ENCODE measurements at places on chromosomes 5 and 9.

DNA sequence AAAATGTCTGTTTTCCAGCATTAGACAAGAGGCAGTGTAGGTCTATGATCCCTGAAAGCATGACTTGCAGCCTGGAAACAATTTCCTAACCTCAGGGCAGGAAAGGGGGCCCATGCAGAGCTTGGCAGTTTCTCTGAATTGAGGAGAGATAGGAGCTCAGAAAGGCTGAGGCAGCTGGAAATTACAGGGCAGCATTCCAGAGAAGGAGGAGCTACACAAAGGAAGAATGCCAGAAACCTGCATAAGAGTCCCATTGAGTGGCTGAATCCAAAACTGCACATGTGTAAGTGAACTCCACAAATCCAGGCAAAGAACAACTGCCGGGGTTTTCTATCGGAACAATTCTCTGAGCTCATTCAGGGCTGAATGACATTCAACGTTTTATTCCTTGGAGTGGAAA lies 346.8 kb downstream of the PIK3R1 start:
- no peak for DNase-seq

DNA sequence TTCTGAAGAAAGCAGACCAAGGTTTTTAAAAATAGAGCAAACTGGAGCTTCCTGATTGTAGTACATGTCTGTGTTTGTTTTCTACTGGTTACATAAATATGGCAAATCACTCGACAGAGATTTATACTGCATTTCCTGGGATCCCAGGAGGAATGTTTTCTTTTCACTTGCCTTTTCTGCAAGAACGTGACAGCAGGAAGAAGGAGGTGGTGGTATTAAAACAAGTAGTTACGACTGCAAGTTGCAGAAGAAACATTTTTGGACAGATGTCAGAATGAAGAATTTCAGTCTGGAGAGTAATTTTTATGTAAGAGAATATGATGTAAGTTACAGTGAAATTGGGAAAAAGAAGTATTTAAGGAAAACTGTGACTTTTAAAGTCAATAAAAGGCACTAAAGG lies 253.7 kb upstream of the NFIL3 start:
- DNase-seq = no peak

DNA sequence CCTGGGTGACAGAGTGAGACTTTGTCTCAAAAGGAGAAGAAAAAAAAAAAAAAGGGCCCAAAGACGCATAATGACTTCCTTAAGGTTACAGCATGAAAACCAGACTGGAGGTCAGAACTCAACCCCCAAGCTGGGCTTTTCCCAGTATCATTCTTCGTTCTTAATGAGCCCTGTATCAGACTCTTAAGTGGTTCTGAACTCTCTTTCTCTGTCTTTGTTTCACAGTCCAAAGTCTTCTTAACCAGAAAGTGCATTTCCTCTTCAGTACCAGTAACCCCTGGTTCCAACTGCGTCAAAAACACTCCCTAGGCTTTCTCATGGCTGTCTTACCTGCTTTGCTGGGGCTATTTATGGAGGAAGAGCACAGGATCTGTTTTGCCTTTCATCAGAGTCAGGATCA lies 38.4 kb upstream of the SHB start:
- no peak for DNase-seq

GRCh38 chr5:53766673-53767072 lies 206.2 kb downstream of the NDUFS4 start:
- no peak for DNase-seq

DNA sequence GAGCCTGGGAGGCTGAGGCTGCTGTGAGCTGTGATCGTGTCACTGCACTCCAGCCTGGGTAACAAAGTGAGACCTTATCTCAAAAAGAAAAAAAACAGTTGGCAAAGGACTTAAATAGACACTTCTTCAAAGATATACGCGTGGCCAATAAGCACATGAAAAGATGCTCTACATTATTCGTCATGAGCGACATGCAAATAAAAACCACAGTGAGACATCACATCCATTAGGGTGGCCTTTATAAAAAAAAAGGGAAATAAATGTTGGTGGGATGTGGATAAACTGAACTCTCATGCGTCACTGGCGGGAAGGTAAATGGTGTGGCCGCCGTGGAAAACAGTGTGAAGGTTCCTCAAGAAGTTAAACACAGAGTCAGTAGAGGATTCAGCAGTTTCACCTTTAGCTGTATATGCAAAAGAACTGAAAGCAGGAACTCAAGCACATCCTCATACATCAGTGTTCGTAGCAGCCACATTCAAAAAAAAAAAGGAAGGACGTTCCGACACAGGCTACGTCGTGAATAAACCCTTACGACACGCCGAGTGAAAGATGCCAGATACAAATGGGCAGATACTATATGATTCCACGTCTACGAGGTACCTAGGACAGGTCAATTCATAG lies 24.5 kb upstream of the NRARP start:
- peak; percentile 16 for DNase-seq

DNA sequence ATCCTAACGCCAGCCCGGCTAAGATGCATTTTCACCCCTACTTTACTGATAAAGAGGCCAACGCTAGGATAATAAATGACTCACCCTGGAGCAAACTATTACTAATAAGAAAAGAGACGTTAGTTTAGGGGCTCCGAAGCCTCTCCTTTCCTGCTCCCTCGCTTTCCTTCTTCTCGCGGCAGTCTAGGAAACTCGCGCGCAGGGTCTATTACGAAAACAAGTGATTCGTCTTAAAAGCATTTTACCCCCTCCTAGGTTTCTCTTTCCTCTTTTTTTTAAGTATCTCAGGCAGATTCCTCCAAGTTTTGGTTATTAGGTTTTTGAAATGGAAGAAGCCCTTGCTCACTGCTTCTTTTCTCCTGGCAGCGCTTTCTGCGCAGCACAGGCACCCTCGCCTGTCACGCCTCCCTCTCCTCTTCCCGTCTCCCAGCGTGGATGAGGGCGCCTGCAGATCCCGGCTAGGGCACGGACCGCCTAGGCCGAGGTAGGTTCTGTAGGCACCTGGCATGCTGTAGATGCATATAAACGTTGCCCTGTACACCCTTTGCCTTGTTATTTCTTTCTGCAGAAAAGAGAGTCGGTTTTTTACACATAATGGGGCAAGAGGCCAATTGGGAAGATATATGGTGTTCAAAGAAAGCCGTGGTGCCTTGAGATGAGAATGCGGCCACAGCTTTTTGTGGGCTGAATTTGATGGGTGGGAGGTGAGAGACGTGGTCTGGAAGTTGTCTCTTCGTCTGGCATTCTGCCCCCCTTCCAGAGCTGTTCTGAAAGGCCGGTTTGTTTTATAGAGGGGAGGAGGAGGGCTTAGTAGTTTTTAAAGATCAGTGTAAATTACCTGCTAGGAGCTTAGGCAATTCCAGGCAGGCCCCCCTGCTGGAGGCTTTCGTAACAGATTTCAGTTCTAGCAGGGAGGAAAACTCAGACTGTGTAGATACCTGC lies 983 bp downstream of the GCNT1 start:
- no peak for DNase-seq

- no peak for DNase-seq
These were observed 28.5 kb downstream of the DPYSL3 start for GRCh38 chr5:147481376-147481775.

DNA sequence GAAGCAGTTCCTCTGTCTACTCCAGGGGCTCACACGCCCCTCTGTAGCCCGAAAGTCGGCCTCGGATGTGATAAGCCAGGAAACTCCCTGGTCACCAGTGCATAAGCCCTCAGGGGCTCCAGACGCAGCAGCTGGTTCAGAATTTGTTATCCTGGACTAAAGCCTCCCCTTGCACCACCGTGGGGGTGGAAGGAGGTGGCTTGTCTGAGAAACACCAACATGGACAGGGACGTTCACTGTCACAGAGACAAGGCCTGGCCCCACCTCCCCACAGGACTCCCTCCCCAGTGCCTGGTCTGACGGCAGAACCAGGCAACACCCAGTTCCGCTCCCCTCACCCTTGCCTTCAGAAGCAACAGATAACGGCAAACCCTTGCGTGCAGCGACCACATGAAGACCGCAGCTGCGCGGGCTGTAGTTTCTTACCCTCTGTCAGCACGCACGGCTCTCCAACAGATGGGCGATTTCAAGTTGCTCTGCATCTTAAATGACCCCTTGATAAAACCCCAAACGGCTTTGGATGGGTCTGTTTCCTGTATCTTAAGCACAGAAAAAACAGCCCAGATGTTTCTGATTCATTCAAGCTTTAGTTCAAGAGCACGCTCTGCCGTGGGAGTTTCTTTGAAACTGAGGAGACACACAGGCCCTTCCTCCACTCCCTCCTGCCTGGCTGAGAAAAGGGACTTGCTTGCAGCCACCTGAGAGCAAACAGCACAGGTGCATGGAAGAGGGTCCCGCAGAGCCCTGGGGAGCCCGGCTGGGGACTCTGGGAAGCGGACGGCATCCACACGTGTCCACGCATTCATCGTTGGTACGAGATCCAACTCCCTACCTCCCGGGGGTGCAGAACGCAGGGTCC lies 44.7 kb upstream of the NKD2 start:
- peak; percentile 6 for DNase-seq

GRCh38 chr9:133950629-133951111 lies 41.5 kb downstream of the VAV2 start:
- DNase-seq = no peak

GRCh38 chr5:112257976-112258375 lies 161.1 kb downstream of the EPB41L4A start:
- DNase-seq = no peak

- DNase-seq = no peak
These were observed 10.5 kb upstream of the ADGRV1 start for GRCh38 chr5:90548069-90548593.

GRCh38 chr5:31530541-31531265 lies 1.2 kb downstream of the DROSHA start:
- DNase-seq = no peak

DNA sequence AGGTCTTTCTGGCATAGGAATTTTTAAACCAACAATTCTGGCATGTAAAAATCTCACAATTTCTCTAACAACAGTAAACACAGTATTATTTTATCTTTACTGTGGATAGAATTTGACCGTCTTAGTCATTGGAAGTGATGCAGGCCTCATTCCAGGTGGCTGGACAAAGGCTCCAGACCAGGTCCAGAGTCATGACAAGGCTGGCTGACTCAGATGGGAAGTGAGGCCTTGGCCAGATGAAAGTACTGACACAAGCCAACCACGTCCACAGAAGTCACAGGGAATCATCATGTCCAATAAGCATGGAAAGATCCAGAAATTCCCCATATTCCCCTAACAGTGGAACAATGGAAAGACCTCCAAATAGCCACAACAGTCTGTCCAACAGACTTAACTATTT lies 12.4 kb downstream of the SPOCK1 start:
- no peak for DNase-seq

GRCh38 chr9:120490888-120491595 lies 88.9 kb downstream of the CDK5RAP2 start:
- no peak for DNase-seq

GRCh38 chr5:118208031-118208453 lies 780.3 kb downstream of the DTWD2 start:
- no peak for DNase-seq

DNA sequence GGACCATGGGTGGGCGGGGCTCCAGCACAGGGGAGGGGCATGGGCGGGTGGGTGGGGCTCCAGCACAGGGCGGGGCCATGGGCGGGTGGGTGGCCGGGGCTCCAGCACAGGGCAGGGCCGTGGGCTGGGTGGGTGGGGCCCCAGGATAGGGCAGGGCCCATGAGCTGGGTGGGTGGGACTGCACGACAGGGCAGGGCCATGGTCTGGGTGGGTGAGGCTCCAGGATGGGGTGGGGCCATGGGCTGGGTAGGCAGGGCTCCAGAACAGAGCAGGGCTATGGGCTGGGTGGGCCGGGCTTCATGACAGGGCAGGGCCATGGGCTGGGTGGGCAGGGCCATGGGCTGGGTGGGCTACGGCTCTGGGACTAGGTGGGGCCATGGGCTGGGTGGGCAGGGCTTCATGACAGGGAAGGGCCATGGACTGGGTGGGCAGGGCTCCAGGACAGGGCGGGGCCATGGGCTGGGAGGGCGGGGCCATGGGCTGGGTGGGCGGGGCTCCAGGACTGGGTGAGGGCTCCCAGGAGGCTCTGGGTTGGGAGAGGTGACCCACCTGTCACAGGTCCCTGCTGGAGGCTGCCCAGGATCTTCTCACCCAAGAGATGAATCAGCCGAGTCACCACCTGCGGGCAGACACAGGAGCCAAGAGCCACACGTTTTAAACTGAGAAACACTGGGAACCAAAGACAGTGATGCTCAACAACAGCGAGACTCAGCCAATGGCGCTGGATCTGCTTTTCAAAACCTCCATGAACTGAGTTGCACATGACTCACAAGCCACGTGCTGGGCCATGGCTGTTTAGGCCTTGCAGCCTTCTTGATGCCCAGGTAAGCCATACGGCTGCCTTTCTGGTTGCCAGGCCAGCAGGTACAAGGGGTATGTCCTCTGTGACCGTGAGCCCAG lies 33.6 kb upstream of the NSMF start:
- DNase-seq = no peak

- no peak for DNase-seq
These were observed 69.0 kb downstream of the UGCG start for GRCh38 chr9:111965566-111966019.

- no peak for DNase-seq
These were observed 287.2 kb upstream of the ZNF608 start for GRCh38 chr5:125033602-125034001.

GRCh38 chr5:178280631-178281030 lies 48.0 kb upstream of the PHYKPL start:
- DNase-seq = no peak

DNA sequence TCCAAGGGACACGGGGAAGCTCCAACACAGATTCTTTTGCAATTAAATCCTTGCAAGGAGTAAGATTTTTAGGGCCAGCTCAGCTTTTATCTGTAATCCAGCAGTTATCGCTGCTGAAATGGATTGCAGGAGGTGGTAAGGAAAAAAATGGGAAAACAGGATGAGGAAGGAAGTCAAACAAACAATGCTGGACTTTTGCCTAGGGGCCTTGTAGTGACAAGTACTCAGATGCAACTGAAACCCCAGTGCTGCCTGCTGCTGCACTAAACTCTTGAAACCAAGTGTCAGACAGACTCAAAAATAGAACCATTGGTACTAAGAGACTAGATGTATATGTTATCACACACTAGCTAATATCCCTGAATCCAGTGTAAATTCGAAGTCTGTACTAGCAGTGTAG lies 309.2 kb downstream of the CTNND2 start:
- no peak for DNase-seq

DNA sequence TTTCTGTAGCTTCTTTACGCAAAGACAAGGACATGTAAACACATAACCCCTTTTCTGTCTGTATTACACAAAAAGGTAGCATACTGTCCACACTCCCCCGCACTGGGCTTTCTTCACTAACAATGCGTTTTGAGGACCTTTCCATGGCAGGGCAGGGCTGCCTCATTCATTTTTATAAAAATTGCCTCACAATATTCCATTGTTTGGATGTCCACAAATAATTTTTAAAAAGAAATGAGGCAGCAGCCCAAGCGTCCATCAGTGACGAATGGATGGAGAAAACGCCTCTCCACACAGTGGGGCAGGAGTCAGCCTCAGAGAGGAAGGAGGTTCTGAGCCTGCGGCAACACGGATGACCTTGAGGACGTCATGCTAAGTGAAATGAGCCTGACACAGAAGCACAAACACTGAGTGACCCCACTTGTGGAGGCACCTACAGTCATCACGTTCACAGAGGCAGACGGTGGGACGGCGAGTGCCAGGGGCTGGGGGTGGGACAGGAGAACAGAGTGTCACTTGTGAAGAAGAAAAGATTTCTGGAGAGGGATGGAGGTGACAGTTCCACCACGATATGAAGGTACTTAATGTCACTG lies 67.8 kb downstream of the RASGEF1C start:
- no peak for DNase-seq

All from CD4-positive, alpha-beta T cell treated with Interleukin-15 for 4 hours (primary cell).